ENCODE measurements at places on chromosomes 3 and 15.
A peak's percentile ranks its signal among the peaks of the same experiment; 100 is the strongest.

GRCh38 chr3:32208447-32208846 lies 30.0 kb upstream of the CMTM8 start:
- no peak for DNase-seq

DNA sequence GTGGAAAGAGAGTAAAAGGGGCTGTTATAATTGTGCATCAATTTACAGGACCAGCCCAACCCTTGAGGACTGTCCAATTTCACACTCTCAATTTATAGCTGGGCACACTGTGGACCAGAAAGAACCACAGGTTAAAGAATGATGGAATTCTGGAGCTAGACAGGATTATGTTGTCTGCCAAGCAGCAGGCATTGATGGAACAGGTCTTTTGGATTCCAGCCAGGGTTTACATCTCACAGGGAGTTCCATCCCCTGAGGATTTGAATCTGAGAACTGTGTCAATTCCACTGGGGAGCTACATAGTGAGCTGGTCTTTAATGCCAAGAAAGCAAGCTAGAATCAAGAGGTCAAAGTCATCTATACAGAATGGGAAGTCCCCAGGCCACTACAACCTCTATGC lies 389.5 kb upstream of the WNT5A start:
- no peak for DNase-seq

DNA sequence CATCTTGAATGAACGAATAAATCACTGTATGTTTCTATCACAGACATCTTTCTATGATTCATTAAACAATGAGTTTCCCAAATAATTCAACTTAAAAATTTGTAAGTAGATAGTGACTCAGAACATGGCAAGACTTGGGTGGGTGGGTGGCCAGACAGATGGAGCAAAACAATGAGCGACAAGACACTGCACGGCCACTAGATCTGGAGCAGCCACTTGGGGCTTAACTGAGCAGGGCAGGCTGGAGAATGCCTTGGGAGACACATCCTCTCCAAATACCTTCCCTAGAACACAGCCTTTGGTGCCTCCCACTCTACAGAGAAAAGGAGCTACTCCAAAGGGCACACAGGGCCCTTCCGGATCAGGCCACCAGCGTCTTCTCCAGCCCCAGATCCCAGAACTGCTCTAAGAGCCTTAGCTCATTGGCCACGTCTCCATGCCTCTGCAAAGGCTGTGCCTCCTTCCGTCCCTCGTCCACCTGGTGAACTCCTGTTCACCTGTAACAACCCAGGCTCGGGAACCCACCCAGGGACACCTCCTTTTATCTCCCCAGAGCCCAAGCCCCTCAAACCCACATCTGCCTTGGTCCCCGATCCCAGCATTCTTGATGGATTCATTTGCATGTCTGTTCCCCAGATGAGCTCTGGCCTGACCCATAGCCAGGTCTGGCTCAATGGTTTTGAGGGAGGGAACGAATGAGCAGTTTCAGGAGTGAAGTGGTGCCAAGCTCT lies 134.9 kb upstream of the IQSEC1 start:
- DNase-seq = no peak

DNA sequence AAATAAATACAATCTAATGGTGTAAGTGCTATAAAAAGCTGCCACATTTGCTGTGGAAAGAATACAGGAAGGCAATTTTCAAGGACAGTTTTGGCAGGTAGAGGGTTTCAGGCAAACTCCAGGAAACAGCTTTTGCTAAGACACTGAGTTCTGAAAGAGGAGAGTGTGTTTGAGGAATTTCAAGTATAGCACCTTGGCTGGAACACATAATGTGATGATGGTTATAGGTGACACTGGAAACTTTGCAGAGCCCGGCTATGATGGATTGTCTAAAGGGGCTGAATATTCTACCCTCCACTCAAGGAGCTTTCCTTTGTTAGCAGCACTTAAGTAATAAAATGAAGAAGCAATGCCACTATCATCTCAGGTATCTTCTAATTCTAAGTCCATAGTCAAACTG lies 209.4 kb upstream of the TGFBR2 start:
- DNase-seq = no peak

DNA sequence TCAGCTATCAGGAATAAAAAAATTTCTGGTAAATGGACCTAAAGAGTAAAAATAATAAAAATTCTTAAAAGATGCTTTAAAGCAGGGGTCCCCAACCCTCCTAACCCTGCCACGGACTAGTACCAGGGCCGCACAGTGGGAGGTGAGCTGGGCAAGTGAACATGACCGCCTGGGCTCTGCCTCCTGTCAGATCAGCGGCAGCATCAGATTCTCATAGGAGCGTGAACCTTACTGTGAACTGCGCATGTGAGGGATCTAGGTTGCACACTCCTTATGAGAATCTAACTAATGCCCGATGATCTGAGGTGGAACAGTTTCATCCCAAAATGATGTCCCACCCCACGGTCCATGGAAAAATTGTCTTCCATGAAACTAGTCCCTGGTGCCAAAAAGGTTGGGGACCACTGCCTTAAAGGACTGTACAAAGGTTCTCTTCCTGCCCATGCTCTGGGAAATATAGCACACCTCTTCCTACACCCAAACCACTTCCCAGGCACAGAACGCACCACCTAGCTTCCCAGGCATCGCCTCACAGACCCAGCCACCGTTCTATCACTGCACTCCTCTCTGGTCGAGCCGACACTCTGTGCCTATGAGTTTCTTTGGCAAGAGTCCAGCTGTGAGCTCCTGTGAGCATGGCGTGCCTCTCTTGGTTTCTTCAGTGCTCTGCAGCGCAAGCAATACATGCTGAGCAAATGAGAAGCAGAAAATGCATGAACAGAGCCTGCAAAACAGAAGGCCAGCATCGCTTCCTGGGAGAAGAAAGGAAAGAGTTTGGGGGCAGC lies 104.9 kb downstream of the OCA2 start:
- no peak for DNase-seq

- no peak for DNase-seq
Measured at GRCh38 chr15:90868261-90868689, at the start of gene FURIN. FURIN (plus strand) TSS chr15:90868588; CDS start chr15:90875741, 7,153 bp downstream.

- no peak for DNase-seq
Measured at GRCh38 chr3:27171113-27171512, 198.1 kb downstream of the NEK10 start.

GRCh38 chr3:138180375-138181029 lies 5.8 kb upstream of the DBR1 start:
- DNase-seq = peak; percentile 21

GRCh38 chr3:102630531-102630930 lies 195.7 kb downstream of the ZPLD1 start:
- DNase-seq = no peak

DNA sequence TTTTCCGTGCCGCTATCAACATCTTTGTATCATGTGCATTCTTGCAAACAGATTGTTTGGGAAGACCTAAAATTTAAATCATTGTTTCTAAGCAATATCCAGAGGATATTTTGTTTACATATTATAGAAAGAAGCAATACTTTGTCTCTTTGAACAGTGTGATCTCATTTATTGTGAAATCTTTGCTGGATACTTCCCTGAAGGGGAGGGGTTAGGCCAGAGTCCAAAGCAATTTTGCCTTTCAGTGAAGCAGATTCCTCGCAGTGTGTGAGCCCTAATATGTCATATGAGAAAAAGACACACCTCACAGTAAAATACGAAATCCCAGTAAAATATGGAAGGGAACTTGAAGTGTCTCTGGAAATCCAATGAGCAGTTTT lies 158.7 kb upstream of the SLCO3A1 start:
- DNase-seq = no peak

GRCh38 chr3:18428991-18429745 lies 4.0 kb upstream of the SATB1 start:
- DNase-seq = no peak

GRCh38 chr3:101849714-101850245 lies 466 bp downstream of the NFKBIZ start:
- DNase-seq = peak; percentile 55

DNA sequence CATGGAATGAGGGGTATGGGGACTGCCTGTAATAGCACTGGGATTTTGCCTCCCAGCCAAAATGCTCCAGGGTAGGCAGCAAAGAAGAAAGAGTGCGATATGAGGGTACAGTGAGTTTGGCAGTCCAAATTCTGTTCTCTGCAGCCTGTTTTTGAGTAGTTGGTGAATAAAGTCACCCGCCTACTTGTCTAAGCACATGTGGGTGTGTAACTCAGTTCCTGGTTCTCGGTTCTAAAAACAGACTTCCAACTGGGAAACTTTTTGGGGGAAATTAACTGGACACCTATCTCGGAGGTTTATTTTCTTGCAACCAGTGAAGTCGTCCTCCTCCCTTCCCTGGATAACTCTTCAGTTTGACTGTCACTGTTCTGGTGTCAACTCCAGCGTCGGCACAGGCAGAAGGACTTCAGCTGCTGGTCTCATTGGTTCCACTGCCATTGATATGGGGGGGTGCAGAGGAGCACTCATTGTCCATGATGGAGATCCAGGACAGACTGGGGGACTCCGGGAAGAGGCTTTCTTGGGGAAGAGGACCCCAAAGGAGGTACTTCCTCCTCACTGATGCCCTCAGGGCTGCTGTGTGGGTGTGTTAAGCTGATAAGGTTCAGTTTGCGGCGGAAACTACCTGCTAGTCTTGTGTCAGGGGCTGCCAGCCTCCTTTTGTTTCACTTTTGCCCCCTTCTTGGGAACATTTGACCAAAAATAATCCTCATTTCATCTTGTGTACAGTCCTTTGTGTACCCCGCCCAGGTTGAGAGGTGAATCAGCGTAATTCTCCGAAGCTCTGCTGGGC lies 13.2 kb downstream of the GHRL start:
- no peak for DNase-seq

DNA sequence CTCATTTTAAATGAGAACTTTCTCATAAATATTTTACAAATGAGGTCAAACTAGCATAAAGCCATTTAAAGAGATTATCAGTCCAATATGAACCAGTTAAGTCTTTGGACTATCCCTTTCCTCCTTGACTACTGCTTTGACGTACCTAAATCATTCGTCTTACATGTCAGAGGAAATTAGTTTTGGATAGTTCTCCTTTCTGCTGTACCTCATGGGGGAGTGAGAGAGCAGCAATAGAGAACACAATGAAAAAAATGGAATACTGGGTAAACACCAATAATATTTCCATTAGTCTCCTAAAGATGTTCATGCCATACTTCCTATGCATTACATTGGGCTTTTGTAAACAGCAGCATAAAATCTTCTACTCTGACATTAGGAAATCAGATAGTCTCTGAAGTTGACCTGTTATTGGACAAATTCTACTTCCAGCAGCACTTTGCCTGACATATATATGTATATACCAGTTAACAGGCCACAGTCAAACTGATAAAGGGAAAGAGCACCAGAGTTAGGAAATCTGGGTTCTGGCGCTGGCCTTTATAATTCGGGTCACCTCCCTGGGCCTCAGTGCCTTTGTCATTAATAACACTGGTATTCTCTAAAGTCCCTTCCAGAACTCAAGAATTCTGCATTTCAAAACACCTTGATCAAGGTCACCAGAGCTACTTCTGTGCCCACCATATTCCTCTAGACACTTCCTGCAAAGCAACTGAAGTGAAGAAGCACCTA lies 26.8 kb downstream of the TIMMDC1 start:
- no peak for DNase-seq

DNA sequence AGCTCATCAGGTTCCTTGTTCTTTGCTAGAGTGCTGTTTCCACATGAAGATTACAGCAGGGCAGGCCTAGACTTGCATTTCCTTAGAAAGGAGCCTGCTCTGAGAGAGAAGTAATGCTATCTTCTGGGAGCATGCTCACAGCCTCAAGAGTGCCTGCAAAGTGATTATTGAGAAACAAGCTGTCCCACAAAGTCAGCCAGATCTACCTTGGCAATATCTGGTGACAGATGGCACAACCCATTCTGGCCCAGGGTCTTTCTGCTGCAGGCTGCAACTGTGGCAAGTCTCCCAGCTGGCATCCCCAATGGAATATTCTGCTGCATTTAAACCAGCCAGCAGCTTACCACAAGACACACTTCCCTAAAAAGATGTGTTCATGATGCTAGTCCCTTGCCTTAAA lies 29.3 kb downstream of the MTMR10 start:
- DNase-seq = no peak

DNA sequence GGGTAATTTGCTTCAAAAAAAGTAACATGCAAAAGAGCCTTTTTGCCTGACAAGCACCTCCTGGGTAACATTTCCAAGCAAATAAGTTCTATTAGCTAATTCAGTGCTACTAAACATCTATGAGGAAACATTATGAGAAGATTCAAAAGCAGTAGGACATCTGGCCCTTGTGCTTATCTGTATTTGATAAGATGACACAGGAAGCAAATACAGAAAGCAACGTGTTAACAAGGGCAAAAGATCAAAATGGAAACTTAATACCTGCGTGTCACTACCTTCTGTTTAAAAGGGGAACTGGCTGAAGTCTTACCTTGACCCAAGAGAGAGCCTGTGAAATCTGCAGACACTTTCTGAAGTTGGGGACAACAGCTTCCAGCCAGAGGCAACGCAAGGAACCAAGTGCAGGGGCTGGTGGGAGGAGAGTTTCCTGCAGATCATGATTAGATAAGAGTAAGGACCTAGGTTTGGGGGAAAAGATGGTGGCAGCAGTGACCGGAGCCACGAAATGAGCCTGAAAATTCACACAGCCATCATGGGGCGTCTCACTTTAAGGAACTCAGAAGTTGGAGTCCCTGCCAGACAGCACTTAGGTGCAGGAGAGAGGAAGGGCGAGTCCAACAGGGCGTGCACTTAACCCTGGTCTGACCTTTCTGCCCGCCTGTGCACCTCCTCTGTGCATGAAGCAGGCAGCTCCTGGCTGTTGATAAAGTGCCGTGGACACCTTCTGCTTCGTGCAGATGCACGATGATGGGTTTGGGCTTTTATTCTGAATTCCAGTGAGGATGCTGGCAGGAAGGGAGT lies 153.6 kb upstream of the BHLHE40 start:
- no peak for DNase-seq

DNA sequence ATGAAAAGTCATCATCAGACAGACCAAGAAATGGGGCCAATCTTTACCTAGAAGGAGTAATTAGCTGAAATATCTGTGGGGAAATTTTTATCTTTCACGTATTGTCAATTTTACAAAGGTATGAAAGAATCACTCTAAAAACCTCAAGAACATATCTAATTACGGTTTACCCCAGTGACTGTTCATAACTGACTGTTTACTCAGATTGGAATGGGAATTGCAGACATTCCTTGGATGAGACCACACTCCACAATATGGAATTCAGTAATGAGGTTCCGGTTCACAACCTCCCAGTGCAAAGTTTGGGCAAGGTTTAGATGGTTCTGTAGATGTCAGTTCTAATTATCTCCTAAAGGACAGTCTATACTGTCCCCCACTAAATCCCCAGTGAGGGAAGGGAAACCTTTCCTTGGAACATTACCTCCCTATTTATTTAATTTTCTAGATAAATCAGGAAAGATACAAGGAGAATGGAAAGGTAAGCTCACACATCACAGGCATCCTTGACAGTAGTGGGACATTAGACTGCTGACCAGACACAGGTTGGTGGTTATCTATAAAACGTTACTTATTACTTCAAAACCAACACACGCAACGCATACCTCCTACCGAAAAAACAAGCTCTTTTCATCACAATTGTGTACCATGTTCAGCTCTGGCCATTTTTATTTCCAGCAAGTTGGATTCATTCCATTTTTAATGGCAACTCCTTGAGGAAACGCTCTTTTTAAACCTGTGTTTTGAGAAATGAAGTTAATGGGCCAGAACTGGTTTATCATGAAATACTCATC lies 129.9 kb downstream of the RORA start:
- DNase-seq = no peak

GRCh38 chr3:193798051-193798450 lies 205.0 kb downstream of the OPA1 start:
- DNase-seq = no peak

Measured in HEK293T (cell line).